Left colon (tissue), 2 donors: ENCODE measurements at places on chromosomes 2 and 18. TPM values are rescaled to one million over a fixed set of nuclear protein-coding genes. Genes with fewer than 3 reads are reported as not detected.

GRCh38 chr18:31626409-31626808 lies 34.7 kb downstream of the TTR start:
- DNase-seq, result no peak

DNA sequence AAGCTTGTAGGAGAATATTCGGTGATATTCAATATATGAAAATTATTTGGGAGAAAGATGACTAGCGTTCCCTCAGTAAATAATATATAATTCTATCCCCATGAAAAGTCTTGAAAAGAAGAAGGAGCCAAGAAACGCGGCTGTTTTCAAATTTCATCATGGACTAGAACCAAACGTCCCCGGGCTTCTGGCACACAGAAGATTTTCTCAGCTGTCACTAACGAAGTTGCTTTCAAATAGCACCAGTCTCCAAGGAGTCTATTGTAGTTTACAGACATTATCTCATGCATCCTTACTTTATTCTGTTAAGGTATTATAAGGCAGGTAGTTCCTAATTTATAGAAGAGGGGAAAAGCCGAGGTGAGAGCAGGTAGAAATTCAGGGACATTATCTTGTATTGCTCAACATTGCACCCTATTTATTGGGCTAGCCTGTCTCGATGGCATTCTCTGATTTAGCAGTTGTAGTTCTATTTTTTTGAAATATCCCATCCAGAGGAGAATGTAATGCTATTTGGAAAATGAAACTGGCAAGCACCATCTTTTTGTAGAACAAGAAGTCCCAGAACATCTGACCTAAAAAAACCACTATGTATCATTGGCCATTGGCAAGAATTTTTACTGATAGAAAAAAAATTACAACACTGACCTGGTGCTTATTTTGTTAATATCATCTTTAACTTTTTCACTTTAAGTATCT lies 198.1 kb upstream of the RASGRP3 start:
- DNase-seq, result no peak

DNA sequence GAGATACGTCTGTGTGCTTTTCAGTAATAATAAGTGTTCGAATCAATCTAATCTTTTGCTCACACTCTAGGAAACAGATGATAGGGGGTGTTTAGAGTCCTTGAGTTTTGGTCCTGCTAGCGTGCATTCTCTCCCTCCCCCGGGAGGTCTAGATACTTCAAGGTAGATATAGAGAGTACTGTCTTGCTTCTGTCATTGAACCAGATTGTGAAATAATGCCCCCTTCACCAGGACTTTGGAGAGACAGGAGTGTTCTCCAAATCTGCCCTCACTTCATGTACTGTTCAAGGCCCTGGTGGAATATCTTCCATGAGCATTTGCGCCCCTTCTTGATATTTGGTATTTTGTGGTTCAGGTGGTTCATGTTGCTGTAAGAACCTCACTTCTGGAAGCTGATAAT lies 59.4 kb upstream of the MGAT5 start:
- DNase-seq, result no peak

DNA sequence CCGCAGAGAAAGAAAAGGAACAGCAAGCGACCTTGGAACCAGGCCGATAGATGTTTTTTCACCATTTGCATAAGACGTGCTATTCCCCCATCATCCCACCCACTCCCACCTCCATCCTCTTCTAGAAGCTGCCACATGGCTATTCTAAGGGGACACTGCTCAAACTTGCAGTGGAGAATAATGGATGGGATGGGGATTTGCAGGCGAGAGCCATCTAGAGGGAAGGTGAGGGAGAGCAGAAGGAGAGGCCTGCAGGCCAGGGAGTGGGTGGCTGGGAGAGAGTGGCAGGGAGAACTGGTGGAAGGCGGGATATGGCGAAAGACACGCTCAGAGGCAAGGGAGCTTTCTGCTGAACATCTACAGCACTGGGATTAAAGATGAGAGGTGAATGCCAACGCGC lies 84.9 kb downstream of the MAPK4 start:
- peak; percentile 11 for DNase-seq

KIF5C gene
- 1.4 TPM for total RNA-seq

NEU2 gene
- total RNA-seq, result not detected

DNA sequence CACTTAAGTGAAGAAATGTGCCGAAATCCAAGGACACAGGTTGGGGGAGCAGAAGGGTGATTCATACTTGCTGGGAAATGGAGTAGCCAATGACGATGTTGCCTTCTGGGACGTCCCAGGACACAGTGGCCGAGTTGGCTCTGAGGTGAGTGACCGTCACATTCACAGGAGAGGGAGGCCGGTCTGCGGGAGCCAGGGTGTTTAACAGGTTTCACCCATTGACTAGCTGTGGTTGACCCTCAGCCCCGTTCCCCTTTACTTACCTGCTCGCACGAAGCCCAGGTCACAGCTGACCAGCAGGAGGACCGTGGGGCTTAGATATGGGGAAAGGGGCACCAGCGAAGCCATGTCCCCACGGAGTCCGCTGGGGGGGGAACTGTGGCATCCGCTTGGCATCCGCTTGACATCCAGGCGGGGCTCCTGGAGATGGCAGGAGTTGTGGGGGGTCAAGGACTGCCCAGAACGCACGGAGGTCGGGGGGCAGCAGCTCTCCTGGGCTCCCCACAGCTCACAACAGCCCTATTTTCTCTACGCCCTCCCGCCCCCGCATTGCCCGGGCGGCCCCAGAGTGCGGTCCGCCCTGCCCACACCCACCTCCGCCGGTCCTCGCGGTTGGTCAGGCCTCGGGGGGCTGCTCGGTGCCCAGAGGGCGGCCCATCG lies 586 bp downstream of the FNDC4 start:
- DNase-seq, result no peak

HOXD9 gene
- 1.4 TPM for total RNA-seq

- no peak for DNase-seq
Measured at GRCh38 chr2:233129351-233129978, 69.3 kb downstream of the INPP5D start.

- DNase-seq, result peak; percentile 24
Measured at GRCh38 chr2:240932001-240932723, 26.0 kb downstream of the CROCC2 start.

GRCh38 chr2:205524656-205525055 lies 157.6 kb upstream of the NRP2 start:
- DNase-seq, result peak; percentile 19

DNAH6 gene
- 0.61 TPM for total RNA-seq

ZSWIM2 gene
- total RNA-seq, result not detected

TMEM163 gene
- total RNA-seq, result not detected

GRCh38 chr18:74914648-74915047 lies 294.3 kb downstream of the PTGR3 start:
- DNase-seq, result no peak

CHRND gene
- not detected for total RNA-seq

GRCh38 chr2:3325458-3326181 lies 52.0 kb downstream of the EIPR1 start:
- DNase-seq, result no peak
